ENCODE measurements at places on chromosomes 7 and 10. TPM values are rescaled to one million over a fixed set of nuclear protein-coding genes. Genes with fewer than 3 reads are reported as not detected.

- no peak for DNase-seq
These were observed 141.6 kb downstream of the CAMK1D start for GRCh38 chr10:12490963-12491362.

GRCh38 chr10:97682042-97682441 is 5.0 kb downstream of the AVPI1 start:
- no peak for DNase-seq

DNA sequence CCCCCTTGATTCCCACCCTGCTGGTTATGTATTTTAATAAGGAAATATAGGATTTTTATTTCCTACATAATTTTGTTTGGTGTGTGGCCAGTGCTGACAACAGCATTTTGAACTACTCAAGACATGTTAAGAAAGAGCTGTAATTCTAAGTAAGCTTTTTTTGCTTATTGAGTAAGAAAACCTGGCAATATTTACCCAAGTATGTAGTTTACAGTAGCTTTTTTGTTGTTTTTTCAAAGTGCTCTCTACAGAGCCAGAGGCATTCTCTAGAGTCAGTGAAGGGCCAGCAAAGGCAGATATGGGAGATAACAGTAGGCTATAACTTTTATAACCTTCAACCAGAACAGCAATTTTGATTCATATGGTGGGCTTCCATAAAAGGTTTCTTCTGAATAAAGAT is 63.2 kb upstream of the TMEM168 start:
- DNase-seq, result no peak

GRCh38 chr10:123417414-123417813 is 248.7 kb upstream of the GPR26 start:
- DNase-seq, result no peak

GRCh38 chr10:69736886-69737641 is 64.6 kb upstream of the COL13A1 start:
- DNase-seq, result no peak

DNA sequence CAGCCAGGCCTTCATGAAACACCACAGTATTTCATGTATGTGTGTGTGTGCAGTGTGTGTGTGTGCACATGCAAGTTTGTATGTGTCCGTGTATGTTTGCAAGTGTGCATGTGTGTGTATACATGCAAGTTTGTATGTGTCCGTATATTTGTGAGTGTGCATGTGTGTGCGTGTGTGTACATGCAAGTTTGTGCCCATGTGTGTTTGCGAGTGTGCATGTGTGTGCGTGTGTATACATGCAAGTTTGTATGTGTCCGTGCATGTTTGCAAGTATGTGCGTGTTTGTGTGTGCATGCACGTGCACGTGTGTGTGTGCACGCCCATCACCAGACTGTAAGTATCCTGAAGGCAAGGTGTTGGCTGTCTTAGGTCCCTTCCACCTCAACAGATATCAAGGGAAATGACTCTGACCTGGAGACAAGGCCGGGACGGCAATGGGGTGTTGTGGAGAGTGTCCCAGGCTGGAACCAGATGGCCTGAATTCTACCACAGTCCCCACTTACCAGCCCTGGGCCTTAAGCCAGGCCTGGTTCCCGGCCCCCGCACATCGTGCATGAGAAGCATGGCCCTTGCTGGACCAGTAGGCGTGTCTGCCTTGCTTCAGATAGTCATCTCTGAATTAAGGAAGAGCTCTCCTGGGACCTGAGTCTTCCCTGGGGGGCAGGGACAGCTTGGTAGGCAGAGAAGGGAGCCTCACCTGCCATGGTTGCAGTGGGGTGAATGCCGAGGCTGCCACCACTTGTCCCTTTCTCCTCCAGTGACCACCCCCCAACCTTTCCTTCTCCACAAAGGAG is 140.0 kb downstream of the GRK5 start:
- no peak for DNase-seq

- DNase-seq, result peak; percentile 51
These were observed at the start of gene GIMAP2 for GRCh38 chr7:150685219-150686029. Gene GIMAP2 (plus strand): TSS chr7:150685706. CDS start chr7:150687060, 1,354 bp downstream.

GRCh38 chr10:44263771-44264170 is 121.1 kb downstream of the CXCL12 start:
- no peak for DNase-seq

DNA sequence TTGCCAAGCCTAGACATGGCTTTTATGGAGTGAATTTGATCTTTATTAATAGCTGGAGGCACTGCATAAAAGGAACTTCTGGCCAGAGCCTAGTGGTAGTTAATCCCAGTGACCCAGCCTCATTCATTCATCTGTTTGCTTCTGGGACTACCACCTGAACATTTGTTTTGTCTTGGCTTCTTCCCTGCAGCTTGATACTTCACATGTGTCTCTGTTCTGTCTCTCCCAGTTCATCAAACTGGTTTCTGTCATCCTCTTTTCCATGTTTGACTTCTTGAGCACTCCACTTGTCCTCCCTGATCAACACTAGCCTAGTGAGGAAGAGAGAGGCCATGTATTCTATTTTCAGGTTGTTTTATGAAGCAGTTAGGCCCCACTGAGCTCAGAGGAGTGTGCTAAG is 163.6 kb downstream of the NRG3 start:
- DNase-seq, result no peak

- peak; percentile 41 for DNase-seq
These were observed 2.7 kb downstream of the SND1 start for GRCh38 chr7:127654404-127655394.

GRCh38 chr10:126270111-126270510 is 118.2 kb downstream of the ADAM12 start:
- DNase-seq, result no peak

RHOBTB1 gene
- total RNA-seq, result not detected

PRPF18 gene
- 22.8 TPM for total RNA-seq

C7orf57 gene
- 0.15 TPM for total RNA-seq

OGDHL gene
- total RNA-seq, result 0.35 TPM

Measured in activated CD8-positive, alpha-beta memory T cell treated with anti-CD3 and anti-CD28 coated beads, Interleukin-2, amount 10 ng/mL, durations not matched to agents 7 days and 5 days (primary cell).